ENCODE measurements at places on chromosomes 7 and 10. TPM values are rescaled to one million over a fixed set of nuclear protein-coding genes. Genes with fewer than 3 reads are reported as not detected.
A peak's percentile ranks its signal among the peaks of the same experiment; 100 is the strongest.

HOXA10 gene
- total RNA-seq = 0.17 TPM

JCAD gene
- total RNA-seq = 27.1 TPM

GNG11 gene
- total RNA-seq = 27.2 TPM

ITGA8 gene
- total RNA-seq = 1.3 TPM

ANKRD16 gene
- 9.9 TPM for total RNA-seq

ZNF273 gene
- 2.1 TPM for total RNA-seq

CCDC136 gene
- total RNA-seq = 12.1 TPM

TMEM273 gene
- total RNA-seq = not detected

PKD1L1 gene
- total RNA-seq = under 0.01 TPM

DNA sequence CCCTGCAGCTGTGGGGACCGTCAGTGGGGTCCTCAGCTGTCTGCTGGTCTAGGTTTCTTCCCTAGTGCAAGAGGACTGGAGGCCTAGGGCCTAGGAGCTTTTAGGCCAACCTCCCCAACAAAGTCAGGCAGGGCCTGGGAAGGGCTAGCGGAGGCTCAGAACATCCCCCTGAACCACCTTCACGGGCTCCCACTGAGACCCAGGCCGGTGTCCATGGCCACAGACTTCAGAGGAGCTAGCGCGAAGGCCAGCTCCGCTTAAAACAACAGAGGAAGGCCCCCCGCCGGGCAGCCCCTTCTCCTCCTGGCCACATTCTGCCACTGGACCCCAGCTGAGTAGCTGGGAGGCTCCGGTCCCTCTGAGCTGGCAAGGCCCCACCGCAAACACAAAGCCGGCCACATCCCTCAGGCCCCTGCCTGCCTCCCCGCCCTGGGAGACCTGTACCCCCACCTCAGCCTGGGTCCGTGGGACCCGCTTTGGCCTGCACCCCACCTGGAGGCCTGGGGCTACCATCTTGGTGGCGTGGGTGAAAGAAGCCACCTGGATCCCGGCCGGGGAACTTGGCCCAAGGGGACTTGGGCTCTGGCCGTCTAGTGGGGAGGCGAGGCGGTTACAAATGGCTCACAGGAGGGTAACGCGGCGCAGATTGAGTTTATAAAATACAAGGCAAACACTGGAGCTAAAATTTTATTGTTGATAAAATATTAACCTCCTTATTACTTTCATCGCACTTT is 5.4 kb upstream of the UNCX start:
- no peak for DNase-seq
- H3K36me3 ChIP-seq = no peaks in the 10 kb centered on the region
- H3K4me1 ChIP-seq = no peaks in the 10 kb centered on the region
- no peak overlapping the region for H3K27ac ChIP-seq
- H3K27me3 ChIP-seq = peaks cover 81% of the 10 kb centered on the region

GRCh38 chr7:36260481-36260880 is 107.4 kb downstream of the EEPD1 start:
- H3K27ac ChIP-seq = no peak overlapping the region
- H3K36me3 ChIP-seq = no peaks in the 10 kb centered on the region
- no peak for DNase-seq
- H3K4me1 ChIP-seq = peaks cover 4% of the 10 kb centered on the region
- no peak overlapping the region for H3K4me3 ChIP-seq
- no peaks in the 10 kb centered on the region for H3K27me3 ChIP-seq

DNA sequence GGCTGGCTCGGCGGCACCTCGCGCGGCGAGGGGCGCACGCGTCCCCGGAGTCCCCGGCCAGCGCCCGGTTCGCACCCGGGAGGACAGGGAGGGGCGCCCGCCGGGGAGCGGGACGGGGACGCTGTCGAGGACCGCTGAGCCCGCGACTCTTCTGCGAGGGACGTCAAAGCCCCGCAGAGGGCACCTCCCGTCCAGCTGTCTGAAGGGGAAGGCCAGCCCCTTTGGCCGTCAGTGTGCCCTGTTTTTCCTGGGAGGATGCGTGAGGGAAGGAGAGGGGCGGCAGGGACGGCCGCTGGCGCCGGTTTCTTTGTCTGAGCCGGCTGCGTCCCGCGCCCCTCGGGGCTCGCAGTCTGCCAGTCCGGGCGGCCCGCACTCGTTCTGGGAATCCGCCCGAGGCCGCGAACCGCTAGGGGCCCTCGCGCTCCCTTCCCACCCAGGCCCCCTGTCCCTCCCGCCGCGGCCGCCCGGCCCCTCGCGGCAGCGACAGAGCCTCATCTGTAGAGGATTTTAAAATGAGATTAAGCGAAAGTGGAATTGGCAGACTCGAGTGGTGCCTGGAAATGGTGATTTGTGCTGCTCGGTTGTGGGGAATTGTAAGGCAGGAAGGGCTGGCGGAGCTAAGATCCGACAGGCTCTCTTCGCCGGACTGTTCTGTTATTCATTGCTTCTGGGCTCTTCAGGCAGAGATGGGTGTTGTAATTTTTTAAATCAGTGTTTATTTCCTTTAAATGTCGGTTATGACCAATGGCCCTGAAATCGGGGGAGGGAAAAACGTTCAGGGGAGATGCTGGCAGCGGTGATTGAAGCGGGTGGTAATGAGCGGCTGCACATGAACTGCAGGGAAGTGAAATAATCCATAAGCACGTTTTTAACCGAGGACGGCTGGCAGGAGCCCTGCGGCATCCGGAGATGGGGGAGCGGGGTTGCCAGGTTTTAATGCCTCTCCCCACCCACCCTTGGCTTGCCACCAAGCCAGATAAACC is 618 bp upstream of the RELN start:
- H3K4me1 ChIP-seq = peaks cover 2% of the 10 kb centered on the region
- DNase-seq = peak; percentile 49
- H3K27ac ChIP-seq = no peak overlapping the region
- peak overlapping the region; percentile 48 for H3K4me3 ChIP-seq
- H3K27me3 ChIP-seq = peaks cover 14% of the 10 kb centered on the region
- H3K36me3 ChIP-seq = no peaks in the 10 kb centered on the region

TEX47 gene
- total RNA-seq = not detected

DNA sequence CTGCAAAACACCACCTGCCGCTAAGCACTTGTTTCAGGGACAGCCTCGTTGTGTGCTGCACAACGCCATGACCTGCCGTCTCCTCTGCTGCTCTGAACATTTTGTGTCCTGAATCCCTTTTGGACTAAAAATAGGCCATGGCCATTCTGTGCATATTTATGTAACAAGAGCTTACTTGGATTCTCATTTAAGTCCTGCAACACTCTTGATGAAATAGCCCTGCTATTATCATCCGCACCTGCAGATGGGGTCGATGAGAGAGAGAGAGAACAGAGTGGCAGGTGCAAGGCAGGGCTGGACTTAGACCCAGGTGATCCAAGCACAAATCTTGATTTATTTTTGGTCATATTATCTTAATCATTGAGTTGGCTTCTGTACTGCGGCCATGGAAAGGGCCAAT is 121.2 kb upstream of the PRKCQ start:
- H3K27ac ChIP-seq = no peak overlapping the region
- H3K4me1 ChIP-seq = peaks cover 5% of the 10 kb centered on the region
- no peak for DNase-seq
- no peaks in the 10 kb centered on the region for H3K27me3 ChIP-seq
- no peak overlapping the region for H3K4me3 ChIP-seq
- H3K36me3 ChIP-seq = no peaks in the 10 kb centered on the region

- no peak overlapping the region for H3K4me3 ChIP-seq
- no peaks in the 10 kb centered on the region for H3K27me3 ChIP-seq
- peaks cover 2% of the 10 kb centered on the region for H3K4me1 ChIP-seq
- H3K27ac ChIP-seq = no peak overlapping the region
Observed at GRCh38 chr10:110944792-110945396, 25.5 kb downstream of the SHOC2 start.

DIP2C gene
- 12.6 TPM for total RNA-seq

KCNH2 gene
- 6.2 TPM for total RNA-seq

DNA sequence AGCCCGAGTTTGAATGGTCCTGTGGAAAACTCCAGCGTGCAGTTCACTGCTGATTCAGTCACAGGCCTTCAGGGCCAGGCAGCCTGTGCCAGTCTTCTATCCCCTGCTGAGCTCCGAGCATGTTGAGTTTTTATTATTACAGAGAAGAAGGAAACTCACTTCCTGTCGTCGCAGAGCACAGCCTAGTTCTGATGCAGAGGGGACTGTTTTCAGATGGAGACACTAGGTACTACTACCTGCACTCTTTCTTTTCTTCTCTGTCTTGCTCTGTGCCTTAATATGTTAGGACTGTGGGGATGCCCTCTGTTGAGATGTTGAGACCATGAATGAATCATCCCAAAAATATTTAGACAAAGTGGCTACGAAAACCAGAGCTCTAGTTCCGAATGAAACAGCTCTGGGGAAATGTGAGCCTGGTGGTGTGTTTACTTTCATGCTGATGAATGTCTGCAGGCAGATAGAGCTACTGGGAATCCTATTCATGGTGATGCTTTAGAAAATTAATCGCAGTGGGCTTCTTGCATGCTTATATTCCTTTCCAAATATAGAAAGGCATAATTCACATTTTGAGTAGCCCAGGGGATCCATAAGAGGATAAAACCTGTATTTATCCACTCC is 29.6 kb downstream of the CASP7 start:
- no peaks in the 10 kb centered on the region for H3K27me3 ChIP-seq
- peaks cover 2% of the 10 kb centered on the region for H3K4me1 ChIP-seq
- peak overlapping the region; percentile 1 for H3K27ac ChIP-seq
- H3K4me3 ChIP-seq = no peak overlapping the region

TRA2A gene
- 30.4 TPM for total RNA-seq

FAM180A gene
- total RNA-seq = 24.4 TPM

NCF1 gene
- under 0.01 TPM for total RNA-seq

- H3K27ac ChIP-seq = no peak overlapping the region
- peak overlapping the region; percentile 7 for H3K4me3 ChIP-seq
- H3K36me3 ChIP-seq = no peaks in the 10 kb centered on the region
- no peak for DNase-seq
- H3K27me3 ChIP-seq = no peaks in the 10 kb centered on the region
- no peaks in the 10 kb centered on the region for H3K4me1 ChIP-seq
Observed at GRCh38 chr7:135665042-135665441, 2.7 kb downstream of the STMP1 start.

DNA sequence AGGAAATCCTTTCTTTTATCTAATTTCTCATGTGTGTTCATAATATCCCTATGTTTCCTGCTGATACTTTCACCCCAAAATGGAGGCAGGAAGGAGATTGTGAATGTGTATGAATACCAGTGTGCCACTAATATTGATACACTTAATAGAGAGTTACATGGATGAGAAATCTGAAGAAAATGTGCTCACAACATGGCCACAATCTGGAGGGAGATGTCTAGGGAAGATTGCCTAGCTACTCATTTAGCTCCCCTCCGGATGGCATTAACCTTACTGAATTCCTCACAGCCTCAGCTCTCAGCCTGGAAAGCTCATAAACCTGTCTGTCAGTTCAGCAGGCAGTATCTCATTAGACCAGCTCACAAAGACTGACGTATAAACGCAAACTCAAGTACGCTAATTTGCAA is 23.4 kb upstream of the DMTF1 start:
- no peak for DNase-seq
- peaks cover 2% of the 10 kb centered on the region for H3K27me3 ChIP-seq
- H3K4me1 ChIP-seq = no peaks in the 10 kb centered on the region
- no peaks in the 10 kb centered on the region for H3K36me3 ChIP-seq
- H3K4me3 ChIP-seq = no peak overlapping the region
- no peak overlapping the region for H3K27ac ChIP-seq

OPN1SW gene
- not detected for total RNA-seq

ZNF25 gene
- 14.6 TPM for total RNA-seq

GRCh38 chr7:154553711-154554265 is 449.1 kb downstream of the PAXIP1 start:
- H3K27ac ChIP-seq = no peak overlapping the region
- no peak overlapping the region for H3K4me3 ChIP-seq
- no peaks in the 10 kb centered on the region for H3K36me3 ChIP-seq
- no peaks in the 10 kb centered on the region for H3K27me3 ChIP-seq
- no peaks in the 10 kb centered on the region for H3K4me1 ChIP-seq

- no peak overlapping the region for H3K27ac ChIP-seq
- no peaks in the 10 kb centered on the region for H3K36me3 ChIP-seq
- no peaks in the 10 kb centered on the region for H3K4me1 ChIP-seq
- no peaks in the 10 kb centered on the region for H3K27me3 ChIP-seq
- DNase-seq = no peak
- H3K4me3 ChIP-seq = no peak overlapping the region
Observed at GRCh38 chr10:112911206-112911605, 38.8 kb upstream of the TCF7L2 start.

DNA sequence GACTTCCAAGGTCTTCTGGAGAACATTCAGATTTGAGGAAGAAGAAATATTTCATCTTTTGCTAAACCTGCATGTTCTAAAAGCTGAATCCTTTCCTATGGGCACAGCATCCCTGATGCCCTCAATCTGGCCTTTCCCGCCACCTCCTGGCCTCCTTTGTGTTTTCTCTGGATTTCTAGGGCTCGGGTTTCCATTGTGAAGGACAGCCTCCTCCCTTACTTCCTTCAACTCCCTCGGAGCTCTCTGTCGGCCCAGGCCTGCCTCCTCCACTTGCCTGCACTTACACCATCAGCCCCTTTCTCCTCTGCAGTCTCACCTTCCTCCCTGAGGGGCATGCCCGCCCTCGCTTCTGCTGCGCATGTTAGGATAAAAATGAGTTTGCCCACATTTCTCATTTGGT is 75.4 kb downstream of the WIPF3 start:
- no peaks in the 10 kb centered on the region for H3K4me1 ChIP-seq
- H3K27ac ChIP-seq = no peak overlapping the region
- no peak overlapping the region for H3K4me3 ChIP-seq

TAS2R41 gene
- not detected for total RNA-seq

DNA sequence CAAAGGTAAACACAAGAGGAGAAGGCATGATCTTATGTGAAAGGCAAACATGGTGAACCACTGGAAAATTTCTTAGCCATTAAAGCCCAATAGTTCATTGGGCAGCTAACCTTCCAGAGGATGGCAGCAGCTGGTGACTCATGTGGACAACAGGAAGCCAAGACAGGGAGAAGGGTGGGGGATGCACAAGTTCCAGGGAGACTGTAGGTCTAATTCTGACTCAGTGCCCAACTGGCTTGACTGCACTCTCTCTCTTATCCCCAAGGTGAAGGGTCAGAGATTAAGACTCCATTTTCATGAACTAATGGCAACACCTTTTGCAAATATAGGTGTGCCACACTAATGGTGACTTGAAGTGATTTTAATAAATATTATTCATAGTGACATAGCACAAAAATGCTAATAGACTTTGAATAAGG is 47.9 kb upstream of the SLC35B4 start:
- DNase-seq = peak; percentile 24
- H3K27me3 ChIP-seq = no peaks in the 10 kb centered on the region
- H3K4me1 ChIP-seq = no peaks in the 10 kb centered on the region
- H3K27ac ChIP-seq = no peak overlapping the region
- H3K36me3 ChIP-seq = no peaks in the 10 kb centered on the region

LMOD2 gene
- total RNA-seq = not detected

- DNase-seq = no peak
- no peaks in the 10 kb centered on the region for H3K4me1 ChIP-seq
- no peaks in the 10 kb centered on the region for H3K27me3 ChIP-seq
- H3K27ac ChIP-seq = no peak overlapping the region
- no peak overlapping the region for H3K4me3 ChIP-seq
Observed at GRCh38 chr7:88465600-88465999, 158.9 kb upstream of the STEAP4 start.

- no peaks in the 10 kb centered on the region for H3K36me3 ChIP-seq
- no peak overlapping the region for H3K4me3 ChIP-seq
- no peaks in the 10 kb centered on the region for H3K4me1 ChIP-seq
- DNase-seq = no peak
- no peak overlapping the region for H3K27ac ChIP-seq
- no peaks in the 10 kb centered on the region for H3K27me3 ChIP-seq
Observed at GRCh38 chr7:114875186-114875585, 46.7 kb upstream of the MDFIC start.

CPA4 gene
- total RNA-seq = 20.0 TPM

GRCh38 chr7:26127411-26127810 is 24.6 kb upstream of the NFE2L3 start:
- H3K36me3 ChIP-seq = no peaks in the 10 kb centered on the region
- H3K27me3 ChIP-seq = no peaks in the 10 kb centered on the region
- H3K27ac ChIP-seq = no peak overlapping the region
- no peak for DNase-seq
- H3K4me3 ChIP-seq = no peak overlapping the region

All from fibroblast of lung (primary cell).